GM12878 (cell line): ENCODE measurements at places on chromosomes 12 and 14. TPM values are rescaled to one million over a fixed set of nuclear protein-coding genes. Genes with fewer than 3 reads are reported as not detected.

DNA sequence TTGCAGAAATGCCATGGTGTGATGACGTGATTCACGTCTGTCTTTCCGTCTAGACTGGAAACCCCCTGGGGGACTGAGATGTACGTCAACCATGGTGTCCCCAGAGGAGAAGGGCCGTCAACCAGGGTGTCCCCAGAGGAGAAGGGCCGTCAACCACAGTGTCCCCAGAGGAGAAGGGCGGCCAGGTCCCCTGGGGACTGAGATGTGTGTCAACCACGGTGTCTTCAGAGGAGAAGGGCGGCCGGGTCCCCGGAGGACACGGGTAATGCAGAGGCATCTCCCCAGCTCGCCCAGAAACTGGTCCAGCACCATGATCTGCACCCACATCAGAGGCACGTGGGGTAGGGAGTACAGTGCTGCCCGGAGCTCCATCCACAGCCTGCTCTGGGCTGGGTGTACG, 30.6 kb upstream of the GALNT9 start:
- H3K36me3 ChIP-seq, result no peaks in the 10 kb centered on the region
- H3K4me1 ChIP-seq, result no peaks in the 10 kb centered on the region
- DNase-seq, result no peak
- H3K27ac ChIP-seq, result no peak overlapping the region
- H3K4me3 ChIP-seq, result no peak overlapping the region

DNA sequence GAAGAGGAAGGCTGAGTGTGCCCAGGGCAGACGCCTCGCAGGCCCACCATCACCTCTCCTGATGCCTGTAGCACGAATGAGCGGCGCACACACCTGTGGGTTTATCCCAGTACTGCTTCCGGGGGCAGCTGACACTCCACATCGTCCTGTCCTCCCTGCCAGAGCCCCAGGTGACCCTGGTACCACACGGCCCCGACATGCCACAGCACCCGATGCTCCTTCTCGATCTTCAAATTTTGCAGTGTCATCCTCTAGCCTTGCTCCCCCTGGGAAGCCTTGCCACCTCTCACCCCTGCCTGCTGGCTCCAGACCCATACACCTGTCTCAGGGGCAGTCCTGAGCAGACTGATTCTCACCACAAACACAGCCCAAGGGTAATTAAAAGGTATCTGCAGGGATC, 40.6 kb downstream of the ANO2 start:
- H3K27ac ChIP-seq, result no peak overlapping the region
- no peak overlapping the region for H3K4me3 ChIP-seq
- no peaks in the 10 kb centered on the region for H3K36me3 ChIP-seq
- peaks cover 7% of the 10 kb centered on the region; the same call in 1 of the 2 replicates for H3K27me3 ChIP-seq

The STON2 gene
- 0.13 and 0.29 TPM in 2 replicates for total RNA-seq

The GTF2H3 gene
- total RNA-seq, result 38.9 and 40.0 TPM in 2 replicates
